ENCODE measurements at places on chromosomes 2 and 18. TPM values are rescaled to one million over a fixed set of nuclear protein-coding genes. Genes with fewer than 3 reads are reported as not detected.
A peak's percentile ranks its signal among the peaks of the same experiment; 100 is the strongest.

GRCh38 chr18:21262244-21262643 lies 20.2 kb downstream of the GREB1L start:
- H3K27me3 ChIP-seq: no peaks in the 10 kb centered on the region
- no peak overlapping the region for H3K27ac ChIP-seq
- no peak overlapping the region for H3K4me3 ChIP-seq

DNA sequence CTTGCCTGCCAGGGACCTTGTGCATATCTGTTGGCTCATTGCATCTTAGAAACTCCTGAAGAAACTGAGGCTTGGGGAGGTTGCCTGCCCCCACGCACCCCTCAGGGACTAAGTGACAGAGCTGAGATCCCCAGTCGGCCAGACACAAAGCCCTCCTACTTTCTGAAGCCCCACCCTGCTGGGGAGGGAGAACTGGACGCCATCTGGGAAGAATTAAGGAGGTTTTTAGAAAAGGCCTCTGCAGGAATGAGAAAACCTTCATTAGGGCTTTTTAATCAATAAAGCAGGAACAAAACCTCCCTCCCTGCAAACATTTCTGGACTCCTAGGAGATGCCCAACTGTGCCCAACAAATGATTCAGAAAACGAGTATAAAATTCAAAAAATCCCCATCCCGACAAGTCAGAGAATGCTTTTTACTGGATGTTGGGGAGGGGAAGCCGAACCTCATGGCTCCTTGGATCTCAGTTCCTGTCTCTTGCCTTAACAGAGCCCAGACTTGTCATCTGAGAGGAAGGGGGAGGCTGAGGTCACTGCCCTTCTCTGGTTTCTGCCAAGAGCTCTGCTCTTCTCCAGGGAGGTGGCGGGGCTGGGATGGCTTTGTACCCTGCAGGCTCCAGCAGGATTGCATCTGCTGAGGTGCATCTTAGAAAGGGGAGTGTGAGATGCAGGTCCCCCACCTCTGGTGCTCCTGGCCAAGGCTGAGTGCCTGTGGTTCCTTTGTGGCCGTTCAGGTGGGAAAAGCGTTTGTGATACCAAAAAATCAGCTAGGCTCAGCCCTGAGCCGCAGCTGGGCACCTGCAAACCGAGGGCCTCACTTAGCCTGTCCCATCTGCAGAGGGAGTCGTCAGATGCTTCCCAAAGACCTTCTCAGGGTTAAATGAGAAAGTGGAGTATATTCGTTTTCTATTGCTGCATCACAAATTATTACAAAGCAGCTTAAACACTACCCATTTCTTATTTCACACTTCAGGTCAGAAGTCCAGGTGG lies 142.4 kb downstream of the ZFP36L2 start:
- H3K4me3 ChIP-seq: no peak overlapping the region
- DNase-seq: no peak
- H3K4me1 ChIP-seq: peaks cover 44% of the 10 kb centered on the region
- no peaks in the 10 kb centered on the region for H3K27me3 ChIP-seq
- H3K27ac ChIP-seq: no peak overlapping the region

DNA sequence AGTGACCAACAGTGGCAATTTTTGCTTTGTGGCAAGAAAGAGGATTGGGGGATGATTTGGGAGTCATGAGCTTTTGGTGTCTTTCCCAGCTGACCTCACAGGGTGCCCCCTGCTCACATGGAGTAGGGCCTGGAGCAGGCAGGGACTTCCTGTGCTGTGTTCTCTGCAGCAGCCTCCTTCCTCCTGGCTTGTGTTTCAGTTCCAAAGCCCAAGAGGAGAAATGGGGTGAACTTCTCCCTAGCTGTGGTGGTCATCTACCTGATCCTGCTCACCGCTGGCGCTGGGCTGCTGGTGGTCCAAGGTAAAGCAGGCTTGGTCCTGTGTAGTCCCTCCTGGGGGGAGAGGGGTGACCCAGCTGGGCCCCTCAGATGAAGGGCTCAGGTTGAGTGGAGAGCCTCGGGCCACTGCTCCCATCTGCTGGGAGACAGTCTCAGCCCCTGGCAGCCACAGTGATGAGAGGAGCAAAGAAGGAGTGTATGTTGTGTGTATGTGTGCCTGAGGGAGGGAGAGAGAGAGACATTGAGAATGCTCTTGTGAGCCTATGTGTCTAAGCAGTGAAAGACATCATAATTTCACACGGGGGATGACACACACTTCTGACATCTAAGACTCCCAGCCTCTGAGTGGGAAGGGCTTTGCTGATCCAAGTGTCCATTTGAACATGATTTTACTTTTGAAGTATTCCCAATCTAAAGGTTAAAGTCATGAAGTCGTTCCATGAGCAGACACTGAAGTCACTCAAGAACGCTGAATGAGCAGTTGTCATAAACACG lies 27.2 kb downstream of the MARCO start:
- H3K4me1 ChIP-seq: no peaks in the 10 kb centered on the region
- no peak overlapping the region for H3K4me3 ChIP-seq
- H3K36me3 ChIP-seq: no peaks in the 10 kb centered on the region
- H3K27ac ChIP-seq: no peak overlapping the region
- H3K27me3 ChIP-seq: no peaks in the 10 kb centered on the region
- DNase-seq: no peak

GRCh38 chr2:123958011-123958410 lies 67.1 kb upstream of the CNTNAP5 start:
- H3K4me3 ChIP-seq: no peak overlapping the region
- no peaks in the 10 kb centered on the region for H3K36me3 ChIP-seq
- no peak for DNase-seq
- no peaks in the 10 kb centered on the region for H3K4me1 ChIP-seq

- peaks cover 15% of the 10 kb centered on the region for H3K4me1 ChIP-seq
- DNase-seq: peak; percentile 64
- H3K27me3 ChIP-seq: no peaks in the 10 kb centered on the region
- H3K36me3 ChIP-seq: no peaks in the 10 kb centered on the region
- H3K27ac ChIP-seq: peak overlapping the region; percentile 80
- H3K4me3 ChIP-seq: no peak overlapping the region
Measured at GRCh38 chr2:240997141-240997855, 1.1 kb upstream of the SNED1 start.

Gene UGT1A3
- total RNA-seq: not detected
